ENCODE measurements at places on chromosomes 5 and 9. TPM values are rescaled to one million over a fixed set of nuclear protein-coding genes. Genes with fewer than 3 reads are reported as not detected.

MPDZ gene
- total RNA-seq = 43.1 TPM

ZNF366 gene
- not detected for total RNA-seq

TPM2 gene
- total RNA-seq = 141 TPM

GRCh38 chr5:159545156-159545555 is 214.9 kb upstream of the IL12B start:
- no peak for DNase-seq

CPLANE1 gene
- 8.3 TPM for total RNA-seq

CYFIP2 gene
- 78.4 TPM for total RNA-seq

PCDHB10 gene
- total RNA-seq = 0.89 TPM

GRCh38 chr9:117677572-117677971 is 26.6 kb upstream of the TLR4 start:
- DNase-seq = no peak

FAT2 gene
- total RNA-seq = 0.59 TPM

DMGDH gene
- total RNA-seq = 0.52 TPM

DNA sequence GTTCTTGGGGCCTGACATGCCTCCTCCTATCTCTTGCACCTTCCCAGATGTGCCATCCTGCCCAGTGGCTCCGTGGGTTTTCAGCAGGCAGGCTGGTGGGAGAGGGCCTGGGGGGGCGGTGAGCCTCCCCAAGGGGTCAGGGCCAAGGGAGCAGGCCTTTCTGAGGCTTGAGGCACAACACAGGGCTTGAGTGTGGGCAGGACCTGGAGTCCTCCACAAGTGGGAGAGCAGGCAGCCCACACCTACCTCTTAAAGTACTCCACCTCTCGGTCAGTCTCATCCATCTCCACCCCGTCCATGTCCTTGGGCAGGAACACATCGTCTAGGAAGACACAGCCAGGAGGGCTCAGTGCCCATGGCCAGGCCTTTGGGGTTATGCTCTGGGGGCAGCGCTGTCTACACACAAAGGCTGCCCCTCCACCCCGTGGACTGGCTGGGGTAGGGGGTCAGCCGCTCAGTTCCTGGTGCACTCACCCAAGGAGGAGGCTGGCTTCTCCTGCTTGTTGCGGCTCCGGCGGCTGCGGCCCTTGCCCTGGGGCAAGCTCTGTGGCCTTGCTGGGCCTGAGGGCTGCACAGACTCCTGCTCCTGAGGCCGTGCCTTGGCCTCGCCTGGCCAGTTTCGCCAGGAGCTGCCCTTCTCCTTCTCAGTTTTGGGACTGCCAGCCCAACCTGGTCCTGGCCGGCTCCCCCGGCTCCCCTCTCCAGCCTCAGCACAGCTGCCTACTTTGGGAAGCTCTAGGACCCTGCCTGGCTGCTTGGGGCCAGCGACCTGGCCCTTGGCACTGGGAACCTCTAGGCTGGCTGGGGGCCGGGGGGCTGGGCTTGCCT is 7.2 kb upstream of the DDX41 start:
- no peak for DNase-seq

DNA sequence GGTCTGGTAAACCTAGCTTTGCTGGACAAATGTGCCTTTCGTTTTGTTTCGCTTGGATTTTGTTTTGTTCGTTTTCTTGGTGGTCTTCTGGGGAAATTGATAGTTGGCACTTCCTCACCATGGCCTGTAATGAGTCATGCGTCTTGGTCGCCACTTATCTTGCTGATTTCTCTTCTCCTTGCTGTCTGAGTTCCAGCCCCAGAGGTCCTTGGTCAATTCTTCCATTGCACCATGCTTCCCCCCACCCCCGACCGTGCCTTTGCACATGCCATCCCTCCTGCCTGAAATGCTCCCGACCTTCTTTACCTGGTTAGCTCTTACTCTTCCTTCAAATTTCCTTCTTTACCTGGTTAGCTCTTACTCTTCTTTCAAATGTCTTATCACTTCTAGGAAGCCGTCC is 168.7 kb upstream of the MSX2 start:
- DNase-seq = no peak

- DNase-seq = peak; percentile 71
Observed at GRCh38 chr9:131954299-131954698, 125.4 kb downstream of the MED27 start.
